ENCODE measurements at places on chromosomes 12 and 14.
A peak's percentile ranks its signal among the peaks of the same experiment; 100 is the strongest.

DNA sequence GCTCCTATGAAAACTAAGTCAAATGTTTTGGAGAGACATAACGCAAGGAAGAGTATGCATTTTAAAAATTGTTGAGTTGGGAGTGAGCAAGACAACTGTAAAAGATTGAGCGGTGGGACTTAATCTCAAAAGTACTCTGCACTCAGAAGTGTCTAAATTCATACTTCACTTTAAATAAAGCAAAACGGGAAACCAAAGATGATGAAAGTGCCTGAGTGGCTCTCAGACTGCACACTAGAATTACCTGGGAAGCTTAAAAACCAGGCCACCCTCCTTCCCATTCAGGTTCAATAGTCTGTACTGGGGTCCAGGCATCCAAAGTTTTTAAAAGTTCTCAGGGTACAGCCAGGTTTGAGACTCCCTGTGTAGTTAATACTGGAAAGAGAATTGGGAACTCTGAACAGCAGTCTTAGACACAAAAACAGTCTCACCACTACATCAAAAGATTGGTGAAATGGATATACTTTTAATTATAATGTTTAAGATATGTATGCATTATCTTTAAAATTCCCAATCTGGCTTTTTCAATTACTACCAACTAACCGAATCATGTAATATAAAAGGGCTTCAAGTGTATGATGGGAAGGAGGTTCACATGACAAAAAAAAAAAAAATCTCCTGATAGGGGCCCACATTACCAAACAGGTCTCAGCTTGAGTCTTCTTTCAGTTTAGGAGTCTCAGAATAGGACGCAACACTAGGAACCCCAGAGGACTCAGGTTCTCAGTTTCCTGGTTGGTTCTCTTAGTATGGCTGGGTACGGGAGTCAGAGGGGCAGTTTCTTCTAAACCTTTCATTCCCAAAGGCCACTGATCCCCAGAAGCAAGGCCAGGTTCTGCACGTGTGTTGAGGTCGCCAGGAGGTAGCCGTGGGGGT, 1.0 kb downstream of the HOMEZ start:
- DNase-seq, result no peak

DNA sequence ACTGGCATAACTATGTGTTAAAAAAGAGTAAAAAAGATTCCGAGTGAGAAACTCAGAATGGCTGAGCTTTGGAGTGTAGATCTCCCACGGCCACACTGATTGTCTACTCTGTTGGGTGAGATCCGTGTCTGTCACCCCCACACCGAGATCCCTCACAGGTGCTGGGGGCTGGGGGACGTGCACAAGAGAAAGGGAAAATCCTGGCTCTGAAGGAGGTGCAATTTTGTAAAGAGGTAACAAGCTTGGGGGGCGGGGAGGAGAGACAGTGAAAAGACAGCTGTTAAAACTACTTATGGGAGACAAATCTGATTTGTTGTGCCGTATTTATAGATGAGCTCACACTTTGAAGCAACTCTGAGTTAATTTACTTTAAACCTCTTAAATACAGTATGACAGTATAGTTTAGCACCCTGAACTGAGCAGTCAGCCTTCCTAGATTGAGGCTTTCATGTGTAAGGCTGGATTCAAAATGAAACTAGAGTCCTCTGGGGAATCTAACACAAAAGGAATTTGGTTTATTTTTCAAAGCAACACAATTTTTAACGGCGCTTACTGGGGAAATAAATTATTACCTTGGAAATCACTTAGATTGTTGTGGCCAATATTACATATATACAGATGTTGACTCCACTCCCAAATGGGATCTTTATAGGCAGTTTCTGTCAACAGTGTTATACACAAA, 167.4 kb upstream of the RGS6 start:
- DNase-seq, result no peak

- DNase-seq, result peak; percentile 29
Measured at GRCh38 chr14:42929806-42930480, 1323.3 kb downstream of the LRFN5 start.

GRCh38 chr12:89742337-89743022, 33.8 kb upstream of the ATP2B1 start:
- no peak for DNase-seq

- DNase-seq, result no peak
Measured at GRCh38 chr12:131415781-131416180, 295.1 kb upstream of the SFSWAP start.

DNA sequence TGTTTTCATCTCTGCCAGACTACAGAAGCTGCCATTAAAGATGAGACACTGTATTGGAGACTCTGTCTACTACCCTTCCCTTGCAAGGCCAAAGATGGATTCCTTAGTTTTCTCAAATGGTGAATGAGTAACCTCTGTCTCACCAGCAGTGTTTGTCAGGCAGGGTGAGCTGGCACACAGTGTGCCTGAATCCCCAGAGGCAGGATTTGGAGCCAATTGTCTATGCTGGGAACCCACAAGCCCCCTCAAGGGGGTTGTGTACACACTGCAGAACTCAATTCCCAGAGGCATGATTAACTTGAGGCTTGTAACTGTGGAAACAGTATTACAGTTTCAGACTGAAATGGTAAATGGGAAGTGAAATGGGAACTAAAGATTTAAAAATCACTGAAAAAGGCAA, 136.8 kb upstream of the PTPRB start:
- no peak for DNase-seq

GRCh38 chr12:1797991-1798640, 22.2 kb upstream of the LRTM2 start:
- no peak for DNase-seq

DNA sequence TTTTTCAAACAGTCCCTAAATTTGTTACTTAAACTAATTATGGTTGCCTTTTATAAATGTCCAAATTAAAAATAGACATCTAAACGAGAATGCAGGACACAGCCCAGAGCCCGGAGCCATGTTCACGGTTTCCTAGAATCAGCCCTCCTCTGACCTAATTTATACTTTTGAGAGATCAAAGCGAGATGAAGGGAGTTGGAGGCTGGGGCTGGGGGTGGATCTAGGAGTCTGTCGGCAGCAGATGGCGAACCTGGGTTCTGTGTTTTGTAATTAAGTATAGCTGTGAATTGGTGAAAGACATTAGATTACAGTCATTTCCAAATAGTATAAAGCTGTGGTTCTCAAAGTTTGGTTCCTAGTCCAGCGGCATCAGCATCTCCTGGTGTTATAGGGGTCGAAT, 210.1 kb downstream of the SLC41A2 start:
- DNase-seq, result no peak

GRCh38 chr12:6612652-6613014, 5.5 kb upstream of the CHD4 start:
- no peak for DNase-seq

- DNase-seq, result no peak
Measured at GRCh38 chr12:63420206-63420644, 248.1 kb downstream of the DPY19L2 start.

DNA sequence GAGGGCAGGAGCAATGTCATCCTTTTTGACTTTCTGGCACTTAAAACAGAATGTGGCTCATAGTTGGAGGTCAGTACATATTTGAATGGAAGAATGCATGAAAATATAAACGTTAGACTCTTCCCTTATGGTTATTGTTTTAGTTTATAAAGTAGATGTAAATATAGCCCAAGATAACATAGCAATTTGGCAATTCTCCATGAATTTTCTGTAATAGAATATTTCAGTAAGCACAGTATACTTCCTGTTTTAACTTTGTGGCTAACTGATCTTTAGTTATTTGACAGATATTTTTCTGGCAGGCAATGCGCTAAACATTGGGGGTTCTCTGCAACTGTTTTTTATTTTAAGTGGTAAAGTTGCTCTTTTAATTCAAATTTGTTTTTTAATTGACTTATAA, 763.0 kb downstream of the NRXN3 start:
- DNase-seq, result no peak

DNA sequence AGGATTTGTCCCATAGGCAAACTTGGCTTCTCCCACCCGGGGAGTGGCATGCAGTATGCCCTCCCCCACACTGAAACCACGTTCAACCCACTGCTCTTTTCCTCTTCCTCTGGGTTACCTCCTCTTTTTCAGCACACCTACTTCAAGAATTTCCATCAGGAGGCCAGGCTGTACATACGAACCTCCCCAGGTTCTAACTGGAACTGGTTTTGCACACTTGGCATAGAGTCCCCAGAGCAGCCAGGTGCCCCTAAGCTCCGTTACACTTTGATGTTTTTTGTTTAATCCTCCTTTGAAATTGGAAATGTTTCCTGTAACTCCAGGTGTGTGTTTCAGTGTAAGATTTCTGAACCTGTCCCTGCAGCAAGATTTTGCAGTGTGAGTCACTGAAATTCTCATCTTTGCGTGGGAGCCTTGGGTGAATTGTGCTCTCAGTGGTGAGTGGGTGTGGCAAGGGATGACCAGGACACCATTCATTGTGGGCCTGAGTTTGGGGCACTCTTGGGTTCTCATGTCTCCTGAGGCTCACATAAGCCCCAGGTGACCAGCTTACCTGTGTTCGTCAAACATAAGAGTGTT, 18.2 kb downstream of the CD9 start:
- no peak for DNase-seq

DNA sequence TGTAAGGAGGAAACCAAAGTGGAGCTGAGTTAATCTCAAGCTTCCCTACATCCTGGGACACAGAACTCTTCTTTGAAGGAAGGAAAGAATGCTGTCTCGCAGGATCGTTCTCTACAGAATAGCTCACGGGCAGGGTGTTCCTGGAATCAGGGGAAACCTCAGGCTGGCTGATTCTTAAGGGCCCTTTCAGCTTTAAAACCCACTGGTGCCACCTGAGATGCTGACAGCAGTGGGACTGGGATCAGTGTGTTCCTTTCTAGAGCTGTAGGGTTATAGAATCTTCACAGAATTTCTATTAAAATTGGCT, 47.8 kb downstream of the UBE3B start:
- no peak for DNase-seq

DNA sequence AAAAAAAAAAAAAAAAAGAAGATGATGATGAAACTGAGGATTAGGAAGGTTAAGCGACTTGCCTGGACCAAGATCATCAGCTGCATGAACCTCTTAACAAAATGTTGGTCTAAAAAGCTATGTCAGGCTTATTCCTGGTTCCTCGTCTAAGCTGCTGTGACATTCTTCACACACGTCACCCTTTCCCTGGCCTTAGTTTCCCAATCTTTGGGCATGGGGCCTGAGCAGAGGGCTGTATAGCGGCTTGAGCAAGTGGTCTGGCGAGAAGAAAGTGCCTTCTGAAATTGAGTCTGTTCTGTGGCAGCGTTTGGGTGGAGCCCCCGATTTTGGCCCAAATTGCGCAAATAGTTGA, 58.7 kb upstream of the CCND2 start:
- DNase-seq, result no peak

DNA sequence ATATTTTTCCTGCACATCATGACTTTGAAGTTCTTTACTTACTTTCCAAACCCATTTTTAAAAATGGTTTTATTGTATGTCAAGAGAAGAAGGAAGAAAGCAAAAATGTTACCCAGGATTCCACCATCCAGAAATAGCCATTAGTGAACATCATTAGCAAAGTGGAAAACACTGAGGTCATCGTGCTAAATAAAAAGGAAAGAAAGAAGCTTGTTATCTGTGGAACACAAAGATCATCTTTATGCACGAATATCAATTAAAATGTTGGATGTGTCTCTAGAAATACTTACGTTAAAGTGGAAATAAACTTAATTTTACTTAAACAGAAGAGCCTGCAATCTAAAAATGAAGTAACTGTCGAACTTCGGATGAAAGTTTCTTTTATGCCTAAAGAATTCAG, 27.3 kb downstream of the SFSWAP start:
- DNase-seq, result no peak

DNA sequence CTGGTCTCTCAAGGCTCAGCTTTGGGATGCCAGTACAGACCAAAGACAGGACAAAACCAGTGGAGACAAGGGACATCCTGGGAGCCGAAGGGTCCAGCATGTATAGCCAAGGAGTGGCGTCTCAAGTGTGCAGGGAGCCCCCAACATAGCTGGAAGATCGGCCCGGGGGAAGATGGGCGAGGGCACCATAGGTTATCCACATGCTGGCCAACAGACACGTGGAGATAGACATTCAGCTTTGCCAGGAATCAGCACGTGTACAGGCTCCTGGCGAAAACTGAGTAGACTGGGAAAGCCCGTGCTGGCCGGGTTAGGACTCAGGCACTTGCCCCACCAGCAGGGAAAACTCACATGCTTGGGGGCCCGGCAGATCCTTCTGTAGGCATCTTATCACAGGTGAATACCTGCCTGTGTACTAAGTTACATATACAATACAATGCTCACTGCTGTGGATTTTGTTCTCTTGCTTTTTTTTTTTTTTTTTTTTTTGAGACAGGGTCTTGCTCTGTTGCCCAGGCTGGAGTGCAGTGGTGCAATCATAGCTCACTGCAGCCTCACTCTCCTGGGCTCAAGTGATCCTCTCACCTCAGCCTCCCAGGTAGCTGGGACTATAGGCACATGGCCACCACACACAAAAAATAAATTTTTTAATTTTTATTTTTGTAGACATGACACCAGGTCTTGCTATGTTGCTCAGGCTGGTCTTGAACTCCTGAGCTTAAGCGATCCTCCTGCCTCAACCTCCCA, 5.6 kb upstream of the ANKRD9 start:
- no peak for DNase-seq

DNA sequence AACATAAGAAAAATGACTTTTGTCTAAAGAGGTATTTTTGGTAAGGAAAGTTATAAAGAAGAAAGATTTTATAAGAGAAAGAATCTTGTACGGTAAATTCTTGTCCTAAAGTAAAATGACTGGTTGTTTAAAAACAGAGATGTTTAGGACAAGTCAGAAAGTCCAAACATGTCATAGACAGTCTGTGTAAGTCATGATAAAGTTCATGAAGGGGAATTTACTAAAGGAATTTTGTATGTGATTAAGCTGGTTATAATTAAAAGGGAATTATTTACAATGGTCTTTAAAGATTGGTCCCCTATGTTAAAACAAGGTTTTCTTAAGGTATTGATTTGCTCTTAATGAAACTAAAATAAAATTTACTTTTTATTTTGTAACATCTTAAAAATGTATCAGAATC, 269.4 kb upstream of the CCDC196 start:
- DNase-seq, result no peak

GRCh38 chr12:47202176-47202575, 122.4 kb upstream of the AMIGO2 start:
- no peak for DNase-seq

GRCh38 chr14:100906420-100906819, 2.9 kb upstream of the RTL1 start:
- DNase-seq, result no peak

DNA sequence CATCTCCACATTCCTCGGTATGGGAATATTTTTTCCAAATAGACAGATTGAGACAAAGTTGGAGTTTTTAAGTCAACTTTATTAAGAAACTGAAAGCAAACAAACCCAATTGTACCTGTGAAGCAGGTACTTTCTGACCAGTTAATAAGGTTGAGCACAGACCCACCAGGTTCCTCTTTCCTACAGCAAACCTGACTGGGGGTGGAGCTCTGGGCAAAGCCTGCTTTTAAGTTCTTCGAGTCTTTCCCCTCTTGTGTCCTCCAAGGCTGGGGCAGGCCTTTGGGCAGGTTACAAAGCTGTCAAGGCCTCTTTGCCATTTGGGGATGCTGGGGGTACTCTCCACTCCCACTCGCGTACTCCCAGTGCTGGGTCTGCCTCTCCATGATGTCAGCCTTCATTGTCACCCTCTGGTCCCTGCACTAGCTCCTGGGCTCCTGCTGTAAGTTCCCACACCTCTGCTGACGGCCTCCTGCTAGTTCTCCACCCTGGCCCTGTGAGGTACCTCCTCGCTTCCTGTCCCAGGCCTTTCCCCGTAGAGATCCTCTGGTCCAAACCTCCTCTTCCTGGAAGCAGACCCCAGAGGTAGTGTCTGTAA, 3.2 kb downstream of the KCNH3 start:
- no peak for DNase-seq

Measured in right renal cortex interstitium (tissue), 3 donors.